ENCODE measurements at places on chromosomes 16 and 17.

DNA sequence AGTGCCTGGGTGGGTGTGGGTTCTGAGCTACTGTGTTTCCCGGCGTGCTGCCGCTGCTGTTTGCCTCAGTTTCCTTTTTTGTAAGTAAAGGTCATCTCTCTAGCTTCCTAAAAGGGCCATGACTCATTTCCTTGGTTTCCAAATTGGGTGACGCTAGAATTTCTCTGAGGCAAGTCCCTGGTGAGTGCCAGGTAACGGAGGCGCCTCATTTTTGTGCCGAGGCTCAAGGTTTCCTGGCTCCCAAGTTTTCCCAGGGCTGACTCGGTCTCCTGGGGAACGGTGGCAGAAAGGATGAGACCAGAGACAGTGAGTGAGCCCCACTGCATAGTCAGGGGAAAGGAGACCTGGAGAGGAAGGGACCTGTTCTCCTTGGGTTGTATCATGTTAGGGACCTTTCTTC lies 20.3 kb downstream of the MSI2 start:
- no peak for DNase-seq

DNA sequence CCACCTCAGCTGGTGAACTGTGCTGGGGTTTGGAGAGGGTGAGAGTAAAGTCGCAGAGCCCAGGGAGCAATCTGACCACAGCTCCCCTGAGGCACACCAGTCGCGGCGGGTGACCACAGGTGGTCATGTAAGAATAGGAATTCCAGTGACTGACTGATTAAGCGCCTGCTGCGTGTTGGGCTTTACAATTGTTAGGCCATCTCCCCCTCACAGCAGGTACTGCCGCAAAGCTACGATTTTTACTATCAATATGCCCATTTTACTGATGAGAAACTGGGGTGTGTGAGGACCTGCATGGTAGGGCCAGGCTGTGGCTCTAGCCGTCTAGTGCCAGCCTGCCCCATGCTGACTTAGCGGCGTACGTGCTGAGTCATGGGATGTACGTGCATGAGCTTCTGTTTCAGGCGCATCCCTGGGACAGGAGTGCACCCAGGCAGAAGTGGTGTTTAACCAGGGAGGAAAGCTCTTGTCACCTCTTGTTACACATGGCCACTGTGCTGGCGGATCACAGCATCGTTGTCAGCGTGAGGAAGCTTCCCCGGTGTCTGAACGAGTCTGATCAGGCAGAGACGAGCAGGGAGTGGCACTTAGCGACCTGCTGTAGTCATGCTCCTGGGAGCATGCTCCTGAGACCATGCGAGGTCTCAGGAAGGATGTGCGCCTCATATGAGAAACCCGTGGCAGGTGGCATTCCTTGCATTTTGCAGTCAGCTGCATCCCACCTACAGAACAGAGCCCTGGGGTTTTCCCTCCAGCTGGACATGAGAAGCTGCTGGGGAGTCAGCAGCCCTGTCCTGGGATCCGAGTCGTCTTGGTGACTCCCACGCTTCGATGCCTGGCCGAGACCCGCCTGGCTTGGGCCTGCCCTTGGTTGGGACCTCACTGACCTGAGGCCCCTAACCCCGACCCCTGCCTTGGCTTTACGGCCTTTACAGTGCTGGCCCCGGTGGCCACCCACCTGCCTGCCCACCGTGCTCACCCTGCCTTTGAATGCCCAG lies 163.7 kb upstream of the CHMP6 start:
- no peak for DNase-seq

- DNase-seq, result peak; percentile 13
Measured at GRCh38 chr16:21083729-21084268, 66.8 kb downstream of the DNAH3 start.

- no peak for DNase-seq
Measured at GRCh38 chr16:52549011-52549692, 2.2 kb upstream of the TOX3 start.

DNA sequence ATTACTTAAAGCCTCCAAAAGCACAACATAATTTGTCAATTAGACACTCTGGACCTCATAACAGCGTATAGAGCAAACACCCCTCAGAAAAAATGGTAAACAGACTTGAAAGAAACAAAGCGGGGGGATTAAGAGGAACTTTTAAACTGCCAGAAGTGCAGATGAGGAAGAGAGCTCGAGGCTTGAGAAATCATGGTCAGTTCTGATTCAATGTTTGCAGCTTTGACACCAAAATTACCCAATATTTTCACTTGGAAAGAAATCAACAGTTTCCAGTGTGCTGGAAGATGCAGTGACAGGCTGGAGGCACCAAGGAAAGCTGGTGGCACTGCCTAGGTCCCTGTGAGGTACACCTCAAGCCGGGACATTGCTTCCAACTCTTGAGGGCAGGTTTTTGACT lies 180.9 kb upstream of the TOX3 start:
- DNase-seq, result no peak

GRCh38 chr16:11679941-11680911 lies 12.0 kb downstream of the SNN start:
- DNase-seq, result no peak

DNA sequence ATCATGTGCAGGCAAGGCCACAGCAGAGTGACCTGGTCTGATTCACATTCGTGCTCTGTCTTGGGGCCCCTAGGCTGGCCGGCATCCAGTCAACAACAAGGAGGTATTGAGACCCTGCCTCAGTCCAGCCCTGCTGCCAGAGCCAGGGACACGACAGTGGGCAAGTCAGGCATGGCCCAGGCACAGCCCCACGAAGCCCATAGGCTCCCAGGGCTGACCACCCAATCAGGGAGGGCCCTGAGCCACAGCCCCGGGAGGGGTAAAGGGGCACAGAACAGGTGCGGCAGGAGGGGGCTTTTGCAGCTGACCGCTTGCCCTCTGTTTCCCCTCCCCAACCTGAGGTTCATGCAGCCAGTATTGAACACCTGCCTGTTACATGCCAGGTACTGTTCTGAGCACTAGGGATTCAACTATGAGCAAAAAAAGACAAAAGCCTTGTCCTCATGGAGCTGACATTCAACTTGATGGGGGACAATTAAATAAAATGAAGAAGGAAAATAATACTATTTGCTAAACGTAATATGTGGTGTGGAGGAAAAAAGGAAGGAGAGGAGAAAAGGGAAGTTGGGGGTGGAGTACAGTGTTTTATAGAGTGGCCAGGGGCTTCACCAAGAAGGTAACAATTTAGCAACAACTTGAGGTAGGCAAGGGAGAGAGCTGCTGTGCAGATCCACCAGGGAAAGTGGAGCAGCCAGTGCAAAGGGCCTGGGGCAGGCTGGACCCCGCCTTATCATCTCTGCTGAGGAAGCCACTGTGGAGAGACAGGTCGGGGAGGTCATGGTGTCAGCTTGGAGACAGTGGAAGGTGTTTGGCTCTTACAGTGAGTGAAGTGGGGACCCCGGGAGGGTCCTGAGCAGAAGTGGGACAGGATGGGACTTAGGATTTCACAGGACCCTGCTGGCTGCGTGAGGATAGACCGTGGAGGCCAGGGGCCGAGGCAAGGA lies 6.1 kb downstream of the DRC3 start:
- no peak for DNase-seq

- no peak for DNase-seq
Measured at GRCh38 chr16:85753559-85753958, 2.7 kb upstream of the C16orf74 start.

GRCh38 chr16:67986949-67987348 lies 6.7 kb upstream of the DPEP3 start:
- no peak for DNase-seq

DNA sequence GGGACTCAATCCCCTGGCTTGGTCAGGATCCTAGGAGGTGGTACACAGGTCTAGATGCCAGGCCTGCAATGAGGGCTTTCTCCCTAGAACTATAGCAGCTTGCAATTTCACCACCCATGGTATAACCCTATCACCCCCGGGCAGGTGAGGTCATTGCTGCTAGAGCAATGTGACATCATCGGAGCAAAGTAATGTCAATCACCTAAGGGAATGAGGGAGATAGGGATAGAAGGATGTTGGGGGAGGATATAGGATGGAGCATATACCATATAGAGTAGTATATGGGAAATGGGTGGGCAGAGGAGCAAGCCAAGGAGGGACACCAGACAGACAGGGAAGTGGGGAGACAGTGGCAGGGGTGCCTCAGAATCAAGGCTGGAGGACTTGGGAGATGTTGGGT lies 3.3 kb downstream of the KCNH4 start:
- no peak for DNase-seq

- DNase-seq, result no peak
Measured at GRCh38 chr17:29722411-29723198, 99.9 kb upstream of the CORO6 start.

- DNase-seq, result no peak
Measured at GRCh38 chr17:66200685-66201092, 8.8 kb upstream of the CEP112 start.

DNA sequence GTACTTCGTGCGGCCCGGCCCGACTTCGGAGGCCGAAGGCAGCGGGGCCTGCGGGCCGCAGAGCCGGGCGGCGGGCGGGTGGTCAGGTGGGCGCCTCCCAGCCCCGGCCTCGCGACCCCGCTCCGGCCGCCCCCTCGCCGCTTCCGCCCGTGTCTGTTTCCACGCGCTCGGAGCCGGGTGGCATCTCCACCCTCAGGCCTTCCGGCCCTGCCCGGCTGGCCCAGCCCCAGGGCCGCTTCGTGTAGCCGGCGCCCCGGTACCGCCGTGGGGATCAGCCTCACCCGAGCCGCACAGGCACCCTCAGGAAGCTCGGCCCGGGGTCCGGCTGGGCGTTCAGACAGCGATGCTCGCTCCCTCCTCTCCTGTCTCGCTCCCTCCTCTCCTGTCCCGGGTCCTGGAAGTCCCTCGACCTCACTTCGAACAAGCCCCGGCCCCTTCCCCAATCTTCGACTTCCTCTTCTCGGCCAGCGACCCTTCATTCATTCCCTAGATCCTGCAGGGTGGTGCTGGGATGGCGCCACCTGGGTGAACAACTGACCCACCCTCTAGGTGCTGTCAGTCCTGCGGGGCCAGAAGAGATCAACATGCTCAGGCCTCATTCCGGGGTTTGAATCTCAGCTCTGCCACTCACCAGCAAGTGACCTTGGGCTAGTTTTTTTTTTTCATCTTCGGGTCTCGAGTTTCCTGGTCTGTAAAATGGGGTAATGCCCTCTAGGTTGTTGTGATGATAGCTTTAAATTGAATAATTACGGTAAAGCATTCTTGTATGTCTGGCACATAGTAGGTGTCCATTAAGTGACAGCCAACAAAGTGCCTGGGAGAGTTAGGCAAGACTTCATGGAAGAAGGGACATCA lies 610 bp downstream of the VPS4A start:
- DNase-seq, result no peak

DNA sequence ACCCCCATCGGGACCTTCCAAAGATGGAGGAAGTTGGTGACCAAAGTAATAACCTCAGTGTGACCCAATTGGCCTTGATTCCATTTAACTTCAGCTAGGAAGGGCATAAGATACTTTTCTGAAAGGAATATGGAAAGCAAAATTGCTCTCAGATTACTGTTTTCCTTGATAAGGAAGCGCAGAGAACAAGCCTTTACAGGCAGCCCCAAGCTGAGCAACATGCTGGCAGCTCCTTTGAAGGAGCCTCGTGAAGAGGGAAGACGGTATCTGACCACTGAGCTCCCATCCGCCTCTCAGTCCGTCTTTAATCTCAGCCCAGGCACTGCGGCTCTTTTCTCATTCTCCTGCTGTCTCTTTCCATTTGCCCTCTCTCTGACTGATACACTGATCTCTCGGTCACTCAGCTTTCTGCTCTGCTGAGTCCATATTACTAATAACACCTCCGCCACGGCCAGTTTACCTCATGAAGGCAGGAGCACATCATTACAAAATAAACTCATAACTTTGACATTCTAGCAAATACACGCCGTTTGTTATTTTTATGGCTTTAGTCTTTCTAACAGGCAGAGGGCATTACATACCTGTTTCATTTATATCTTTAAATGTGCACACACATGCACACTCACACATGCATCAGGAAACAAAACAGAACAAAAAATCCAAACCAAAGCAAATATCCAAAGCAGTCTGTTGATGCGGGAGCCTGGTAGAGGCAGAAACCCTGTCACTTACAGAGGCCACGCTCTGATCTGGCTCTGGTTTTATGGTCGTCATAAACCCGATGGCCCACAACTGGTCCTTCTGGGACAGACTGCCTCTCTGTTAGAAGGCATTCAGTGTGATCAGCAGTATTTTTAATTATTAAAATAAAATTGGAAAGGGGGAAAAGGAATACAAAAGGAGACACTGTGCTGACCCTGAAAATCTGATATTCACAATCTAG lies 183.2 kb downstream of the AATF start:
- no peak for DNase-seq

DNA sequence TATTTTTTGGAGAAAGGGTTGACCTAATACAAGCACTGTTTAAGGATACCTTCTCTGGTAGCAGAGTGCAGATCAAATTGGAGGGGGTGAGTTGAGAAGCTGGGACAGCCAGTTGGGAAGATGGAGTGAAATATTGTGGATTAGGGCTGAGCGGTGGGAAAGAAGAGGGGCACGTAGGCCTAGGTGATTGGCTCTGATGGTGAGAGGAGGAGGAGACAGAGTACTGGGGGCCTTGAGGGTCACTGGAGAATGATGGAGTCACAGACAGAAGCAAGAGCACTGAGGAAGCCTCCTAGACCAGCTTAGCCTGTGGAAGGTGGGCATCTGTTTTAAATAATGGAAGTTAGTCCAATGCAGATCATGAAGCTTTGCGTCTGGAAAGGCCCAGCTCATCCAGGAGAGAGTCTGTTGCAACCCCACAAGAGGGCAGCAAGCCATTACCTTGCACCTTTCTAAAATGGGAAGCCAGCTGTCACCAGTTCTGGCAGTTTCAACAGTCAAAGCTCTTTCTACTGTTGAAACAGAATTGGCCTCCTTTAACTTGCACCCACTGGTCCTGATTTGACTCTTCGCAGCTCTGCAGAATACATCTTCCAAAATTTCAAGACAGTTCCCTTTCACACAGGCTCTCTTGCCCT lies 11.8 kb downstream of the SLC9A5 start:
- DNase-seq, result no peak

- DNase-seq, result no peak
Measured at GRCh38 chr17:53127331-53127730, 695.4 kb upstream of the KIF2B start.

DNA sequence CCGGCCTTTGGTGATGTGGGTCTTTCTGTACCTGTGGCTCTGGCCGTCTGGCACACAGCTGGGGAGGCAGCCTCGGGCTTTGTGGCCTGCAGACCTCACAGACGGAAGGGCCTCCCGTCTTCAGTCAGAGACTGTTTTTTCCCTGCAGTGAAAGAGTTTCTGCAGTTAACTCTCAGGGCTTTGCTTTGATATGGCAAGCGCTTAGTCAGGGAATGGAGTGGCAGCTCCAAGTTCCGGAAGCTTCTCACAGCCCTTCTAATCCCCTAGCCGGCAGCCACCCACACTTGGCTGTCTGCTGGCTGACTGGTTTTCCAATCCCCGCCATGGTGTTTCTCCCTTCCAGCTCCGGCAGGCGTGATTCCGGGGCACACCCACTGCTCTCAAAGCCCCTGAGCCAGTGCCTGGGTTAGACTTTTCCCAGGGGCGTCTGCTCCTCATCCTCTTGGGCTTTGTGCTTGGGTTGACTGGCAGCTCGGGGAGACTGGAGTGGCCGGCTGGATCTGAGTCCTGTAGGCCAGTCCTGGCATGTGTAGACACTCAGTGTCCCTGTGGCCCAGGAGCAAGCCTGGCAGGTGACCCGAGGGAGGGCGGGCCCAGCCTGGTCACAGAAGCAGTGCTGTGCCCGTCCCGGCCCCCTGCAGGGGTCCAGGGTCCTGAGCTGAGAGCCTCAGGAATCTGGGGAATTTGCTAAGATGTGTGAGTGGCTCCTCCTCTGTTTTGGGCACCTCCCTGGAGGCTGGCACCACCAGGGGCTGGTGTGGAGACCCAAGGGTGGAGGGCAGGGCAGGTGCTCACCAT lies 29.9 kb downstream of the BAIAP2 start:
- DNase-seq, result no peak

GRCh38 chr16:52293204-52293603 lies 253.7 kb downstream of the TOX3 start:
- DNase-seq, result no peak

GRCh38 chr16:70432356-70432722 lies 6.6 kb downstream of the ST3GAL2 start:
- DNase-seq, result no peak

All from activated CD8-positive, alpha-beta memory T cell treated with anti-CD3 and anti-CD28 coated beads for 48 hours (primary cell).